ENCODE measurements at places on chromosomes 4 and X.

DNA sequence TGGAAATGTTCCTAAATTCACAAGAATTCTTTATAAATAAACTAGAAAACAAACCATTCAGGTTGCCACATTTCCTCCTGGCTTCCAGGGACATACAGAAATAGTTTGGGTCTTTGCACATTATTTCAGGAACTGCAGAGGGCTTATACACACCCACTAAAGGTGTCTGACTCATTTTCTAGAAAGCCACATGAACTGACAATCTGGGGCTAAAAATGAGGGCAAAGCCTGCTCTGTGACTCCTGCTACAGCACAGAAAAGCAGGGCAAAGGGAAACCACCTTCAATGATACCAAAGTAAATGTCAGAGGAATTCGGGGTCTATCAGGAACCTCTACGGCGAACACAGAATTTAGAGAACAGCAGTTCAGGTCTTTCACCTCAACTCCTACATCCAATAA, 112.2 kb upstream of the MAP3K15 start:
- DNase-seq: peak; percentile 11

GRCh38 chr4:169485791-169486742, 126.3 kb downstream of the NEK1 start:
- peak; percentile 75 for DNase-seq

GRCh38 chrX:98607739-98608138, 1724.0 kb downstream of the RPA4 start:
- no peak for DNase-seq

DNA sequence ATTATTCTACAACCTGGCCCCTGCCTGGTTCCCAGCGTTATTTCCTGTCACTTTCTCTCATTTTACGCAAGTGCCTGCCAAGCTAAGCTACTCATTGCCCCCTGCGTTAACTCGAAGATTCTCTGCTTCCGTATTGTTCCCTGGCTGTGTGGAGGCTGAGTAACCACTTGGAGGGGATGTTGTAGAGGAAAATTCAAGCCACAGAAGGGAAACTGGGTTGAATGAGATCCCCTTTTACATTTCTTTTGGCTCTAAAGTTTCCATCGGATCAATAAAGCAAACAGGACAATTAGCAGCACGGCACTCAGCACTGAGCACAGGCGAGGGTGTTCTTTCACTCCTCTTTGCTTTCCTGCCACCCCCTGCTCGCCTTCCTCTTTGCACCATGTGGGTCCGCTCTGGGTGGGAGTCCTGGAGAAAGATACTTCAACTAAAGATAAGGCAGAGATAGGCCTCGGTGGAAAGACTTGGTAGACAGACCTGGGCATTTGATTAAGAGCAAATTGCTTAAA, 4.2 kb upstream of the TMSB4X start:
- DNase-seq: peak; percentile 76

DNA sequence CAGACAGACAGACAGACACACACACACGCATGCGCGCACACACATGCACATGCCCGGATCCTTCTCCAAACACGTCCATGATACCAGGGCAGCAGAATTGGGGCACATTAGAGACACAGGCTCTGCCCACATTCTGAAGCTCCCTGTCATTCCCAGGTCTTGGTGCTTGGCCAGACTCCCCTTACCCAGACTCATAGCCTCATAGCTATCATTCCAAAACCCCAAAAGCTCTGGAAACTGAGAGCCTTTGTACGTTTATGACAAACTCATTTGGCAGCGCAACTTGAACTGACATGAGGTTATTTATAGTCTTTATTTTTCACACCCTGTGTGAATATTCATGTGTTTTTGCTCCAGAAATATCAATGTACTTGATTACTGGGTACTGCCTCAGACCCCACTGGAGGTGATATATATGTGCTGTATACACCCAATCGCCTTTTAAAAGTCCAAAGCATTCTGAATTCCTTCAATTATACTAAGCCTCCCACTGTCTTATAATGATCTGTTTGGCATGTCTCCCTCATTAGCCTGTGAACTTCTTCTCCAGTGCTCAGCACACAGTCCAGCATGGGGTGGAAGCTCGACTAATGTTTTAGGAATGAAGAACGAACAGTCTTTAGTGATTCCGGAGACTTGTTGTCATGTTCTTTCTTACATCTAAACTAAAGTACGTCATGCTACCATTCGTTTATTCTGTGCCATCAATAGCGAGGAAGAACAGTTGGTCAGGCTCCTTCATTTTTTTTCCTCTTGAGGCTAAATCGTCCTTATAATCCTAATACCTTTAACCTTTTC, 45.0 kb downstream of the RTL9 start:
- peak; percentile 71 for DNase-seq

DNA sequence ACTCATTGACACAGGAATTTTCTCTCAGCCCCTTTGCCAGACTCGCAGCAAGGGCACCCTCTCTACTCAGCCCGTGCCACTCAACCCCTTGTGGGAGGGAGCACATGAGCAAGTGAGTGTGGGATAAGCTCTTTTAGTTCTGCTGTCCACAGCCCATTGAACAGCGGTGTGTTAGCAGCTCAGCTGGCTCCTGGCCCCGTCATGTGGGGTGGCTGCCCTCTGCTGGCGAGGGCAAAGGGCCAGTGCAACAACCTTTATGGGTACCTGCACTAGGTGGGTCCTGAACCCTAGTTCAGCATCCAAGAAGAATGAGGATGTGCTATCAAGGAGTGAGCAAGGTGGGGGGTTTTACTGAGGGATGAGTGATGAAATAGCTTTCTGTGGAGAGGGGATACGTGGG, 85.0 kb upstream of the ZNF81 start:
- peak; percentile 31 for DNase-seq

- peak; percentile 96 for DNase-seq
Observed at GRCh38 chrX:150688911-150689451, 4.2 kb upstream of the MTMR1 start.

GRCh38 chrX:44218465-44218864, 125.0 kb downstream of the EFHC2 start:
- DNase-seq: no peak

DNA sequence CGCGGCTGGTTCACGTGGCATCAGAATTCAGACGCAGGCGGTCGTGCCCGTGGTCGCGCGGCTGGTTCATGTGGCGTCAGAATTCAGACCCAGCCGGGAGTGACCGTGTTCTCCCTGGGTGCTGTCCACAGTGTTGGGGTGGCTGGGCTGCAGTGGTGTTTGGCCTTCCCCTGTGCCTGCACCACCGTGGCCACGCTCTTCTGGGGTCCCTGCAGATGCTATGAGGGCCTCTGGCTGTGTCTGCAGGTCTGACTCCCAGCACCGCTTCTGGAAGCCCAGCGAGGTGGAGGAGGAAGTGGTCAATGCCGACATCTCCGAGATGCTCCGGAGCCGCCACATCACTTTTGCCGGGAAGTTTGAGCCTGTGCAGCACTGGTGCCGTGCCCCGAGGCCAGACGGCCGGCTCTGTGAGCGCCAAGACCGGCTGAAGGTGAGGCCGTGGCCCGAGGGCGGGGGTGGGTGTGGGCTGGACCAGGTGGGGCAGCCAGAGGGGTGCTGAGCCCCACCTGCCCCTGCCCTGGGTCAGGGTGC, 26.4 kb downstream of the NKX1-1 start:
- no peak for DNase-seq

- DNase-seq: no peak
Observed at GRCh38 chr4:178738026-178738425, 1295.8 kb upstream of the AGA start.

Measured in iris pigment epithelial cell (primary cell).